Esophagus mucosa (tissue), 1 donor: ENCODE measurements at places on chromosomes 16 and 17.

GRCh38 chr17:42853968-42854790 lies 3.2 kb downstream of the AOC3 start:
- ATAC-seq: no peak

DNA sequence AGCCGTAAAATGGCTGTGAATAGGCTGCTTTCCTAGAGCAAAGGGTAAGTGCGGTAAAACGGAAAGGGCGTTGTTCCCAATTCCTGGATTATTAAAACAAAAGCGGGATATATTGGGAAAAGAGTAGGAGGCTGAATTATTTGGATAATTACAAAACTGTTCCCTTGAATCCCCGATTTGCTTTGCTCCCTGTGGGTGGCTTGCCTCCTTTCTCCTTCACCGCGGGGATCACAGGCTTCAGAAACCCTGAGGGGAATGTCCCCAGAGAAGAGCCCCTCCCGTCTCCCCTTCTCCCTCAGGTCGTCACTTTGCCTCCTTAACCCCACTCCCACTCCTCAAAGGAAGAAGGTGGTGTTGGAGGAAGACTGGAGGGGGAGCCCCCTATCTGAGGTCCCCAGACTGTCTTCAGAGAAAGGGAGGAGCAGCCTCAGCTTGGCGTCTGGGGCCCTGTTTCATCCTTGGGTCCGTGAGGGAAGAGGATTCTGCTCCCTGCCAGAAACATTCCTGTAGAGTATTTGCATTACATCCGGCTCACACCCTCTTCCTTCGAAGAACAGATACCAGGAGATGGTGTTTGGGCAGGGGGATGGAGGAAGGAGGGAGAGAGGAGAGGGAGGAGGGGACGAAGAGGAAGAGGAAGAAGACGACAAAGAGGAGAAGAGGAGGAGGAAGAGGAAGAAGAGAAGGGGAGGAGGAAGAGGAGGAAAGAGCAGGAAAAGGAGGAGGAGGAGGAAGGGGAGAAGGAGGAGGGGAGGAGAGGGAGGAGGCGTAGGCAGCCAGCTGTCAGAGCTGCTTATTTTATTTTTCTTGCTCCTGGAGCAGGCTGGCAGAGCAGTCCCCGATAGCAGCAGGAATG lies 31.8 kb downstream of the MRM1 start:
- no peak for ATAC-seq

GRCh38 chr17:73750975-73751374 lies 106.7 kb upstream of the SDK2 start:
- no peak for ATAC-seq

GRCh38 chr16:88132836-88133506 lies 181.7 kb downstream of the BANP start:
- no peak for ATAC-seq

- ATAC-seq: peak; percentile 17
Measured at GRCh38 chr17:62618647-62619416, 8.6 kb upstream of the MRC2 start.

DNA sequence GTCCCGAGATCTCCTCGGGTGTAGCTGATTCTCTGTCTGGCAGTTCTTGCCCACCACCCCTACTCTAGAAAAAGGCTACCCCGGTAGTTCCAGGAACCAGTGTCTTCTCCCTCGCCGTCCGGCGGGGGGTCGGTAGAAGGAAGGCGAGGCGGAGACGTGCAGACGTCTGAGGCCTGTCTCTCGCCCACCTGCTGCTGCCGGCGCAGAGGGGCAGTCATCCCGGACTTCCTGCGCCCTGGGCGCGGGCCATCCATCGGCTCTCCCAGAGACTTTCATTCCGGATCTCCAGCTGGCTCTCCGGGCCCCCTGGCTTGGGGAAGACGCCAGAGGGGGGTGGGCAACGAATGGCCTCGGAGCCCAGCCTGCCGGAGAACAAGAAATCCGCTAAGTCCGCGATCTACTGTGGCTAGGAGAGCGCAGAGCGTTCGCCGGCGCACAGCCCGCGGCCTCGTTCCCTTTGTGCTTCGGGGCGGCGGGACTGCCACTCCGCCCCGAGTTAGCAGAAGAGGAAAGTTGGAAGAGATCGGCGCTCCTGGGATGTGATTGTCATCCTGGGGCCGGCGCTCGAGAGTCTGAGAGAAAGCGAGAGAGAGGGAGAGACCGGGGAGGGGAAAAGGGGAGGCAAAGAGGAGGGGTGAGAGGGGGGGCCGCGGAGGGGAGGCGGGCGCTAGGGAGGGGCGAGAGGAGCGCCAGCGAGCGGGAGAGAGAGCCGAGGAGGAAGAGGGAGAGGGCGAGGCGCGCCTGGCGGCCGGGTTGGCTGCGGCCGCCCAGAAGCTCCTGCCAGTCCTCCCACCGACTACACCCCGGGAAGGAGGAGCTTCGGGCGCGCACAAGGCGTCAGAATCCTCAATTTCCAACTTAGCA lies at the start of gene IRX5:
TSS of gene IRX5 (plus strand) at position 861 of the 864 bp plus-strand sequence. CDS start 334 bp downstream, outside the sequence.
- ATAC-seq: peak; percentile 81
